ENCODE measurements at places on chromosomes 5 and 9.

DNA sequence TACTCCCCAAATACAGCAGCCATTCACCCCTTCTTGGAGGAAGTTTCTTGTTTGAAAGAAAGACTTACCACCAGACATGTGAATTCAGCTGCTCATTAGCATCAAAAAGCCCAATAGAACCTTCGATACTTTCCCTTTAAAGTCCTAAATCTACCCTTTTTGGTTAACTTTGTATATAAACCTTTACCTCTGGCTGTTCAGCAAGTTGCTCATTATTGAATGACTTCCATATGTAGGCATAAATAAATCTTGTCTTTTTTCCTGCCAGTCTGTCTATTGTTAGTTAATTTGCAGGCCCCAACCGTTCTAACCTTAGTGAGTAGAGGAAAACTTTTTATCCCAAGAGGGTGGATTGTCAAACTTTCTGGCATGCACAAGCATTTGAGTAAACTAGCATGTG lies 27.9 kb upstream of the FBXL17 start:
- DNase-seq = no peak

GRCh38 chr5:120055858-120056257 lies 408.2 kb upstream of the PRR16 start:
- no peak for DNase-seq

DNA sequence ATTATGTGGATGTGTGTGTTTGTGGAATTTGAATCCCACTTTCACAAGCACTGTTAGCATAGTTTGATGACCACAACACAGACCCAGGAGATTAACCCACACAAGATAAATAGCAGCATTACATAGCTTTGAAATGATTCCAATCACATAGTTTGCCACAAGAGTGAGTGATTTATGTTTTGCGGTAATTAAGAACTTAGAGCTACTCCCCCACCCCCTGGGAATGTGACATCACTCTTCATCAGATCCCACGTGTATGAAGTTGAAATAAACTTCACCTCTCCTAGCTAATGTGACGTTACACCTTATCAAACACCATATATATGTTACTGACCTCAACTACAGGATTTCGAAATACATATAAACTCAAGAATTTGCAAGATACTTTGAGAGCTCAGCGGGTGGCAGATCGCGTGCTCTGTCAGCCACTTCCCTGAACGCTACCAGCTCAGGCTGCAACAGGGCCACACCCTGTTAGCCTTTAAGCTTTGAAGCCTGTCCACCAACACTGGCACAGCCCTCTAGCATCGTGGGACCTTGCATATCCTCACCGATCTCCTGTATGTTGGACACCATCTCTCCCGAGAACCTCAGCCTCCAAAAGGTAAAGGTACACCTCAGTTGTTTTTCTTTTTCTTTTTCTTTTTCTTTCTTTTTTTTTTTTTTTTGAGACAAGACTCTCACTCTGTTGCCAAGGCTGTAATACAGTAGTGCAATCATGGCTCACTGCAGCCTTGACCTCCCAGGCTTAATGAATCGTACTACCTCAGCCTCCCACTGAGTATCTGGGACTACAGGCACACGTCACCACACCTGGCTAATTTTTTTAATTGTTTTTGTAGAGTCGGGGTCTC lies 1.7 kb upstream of the AGTPBP1 start:
- no peak for DNase-seq

DNA sequence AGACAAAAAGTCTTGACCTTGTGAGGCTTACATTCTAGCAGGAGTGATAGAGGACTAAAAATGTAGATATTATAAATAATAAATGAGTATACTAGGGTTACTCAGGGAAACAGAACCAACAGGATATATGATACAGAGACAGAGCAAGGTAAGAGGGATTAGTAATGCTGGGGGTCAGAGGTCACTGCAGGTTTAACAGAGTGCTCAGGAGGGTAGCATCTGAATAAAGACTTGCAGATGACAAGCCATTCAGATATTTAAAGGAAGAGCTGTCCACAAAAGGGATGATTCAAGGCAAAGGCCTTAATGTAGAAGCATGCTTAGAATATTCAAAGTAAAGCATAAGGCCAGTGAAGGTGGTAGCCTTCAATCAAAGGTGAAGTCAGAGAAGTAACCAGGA lies 65.6 kb upstream of the SEMA6A start:
- no peak for DNase-seq

DNA sequence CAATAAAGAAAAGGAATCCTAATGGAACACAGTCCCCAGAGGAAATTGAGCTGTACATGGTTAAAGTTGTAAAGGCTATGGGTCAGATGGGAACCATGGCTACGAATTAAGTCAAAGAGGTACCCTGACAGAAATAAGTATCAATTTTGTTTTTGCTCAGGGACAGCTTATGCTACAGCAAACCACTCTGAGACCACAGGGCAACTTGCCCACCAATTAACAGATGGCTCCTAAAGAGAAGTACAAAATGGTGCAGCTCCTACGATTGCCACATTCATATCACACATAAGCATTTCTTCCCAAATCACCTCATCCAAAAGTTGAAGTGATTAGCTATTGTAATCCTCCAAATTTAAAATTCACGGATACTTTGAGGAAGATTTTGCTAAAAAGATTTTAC lies 83.0 kb downstream of the ELAVL2 start:
- no peak for DNase-seq

GRCh38 chr5:134577022-134577795 lies 51.7 kb downstream of the JADE2 start:
- no peak for DNase-seq

DNA sequence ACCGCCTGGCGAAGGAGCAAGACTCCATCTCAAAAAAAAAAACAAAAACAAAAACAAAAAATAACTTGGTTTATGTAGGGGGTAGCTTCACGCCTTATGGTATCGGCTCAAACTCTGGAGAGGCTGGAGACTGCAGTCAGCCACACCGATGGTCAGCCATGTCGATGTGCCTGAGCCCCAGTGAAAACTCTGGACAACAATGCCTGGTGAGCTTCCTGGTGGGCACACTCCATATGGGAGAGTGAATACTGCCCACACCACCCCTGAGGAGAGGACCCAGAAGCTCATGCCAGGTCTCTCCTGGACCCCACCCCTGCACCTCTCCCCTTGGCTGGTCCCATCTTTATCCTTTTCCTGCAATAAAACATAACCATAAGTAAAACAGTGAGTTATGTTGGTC lies 19.6 kb downstream of the IPPK start:
- no peak for DNase-seq

DNA sequence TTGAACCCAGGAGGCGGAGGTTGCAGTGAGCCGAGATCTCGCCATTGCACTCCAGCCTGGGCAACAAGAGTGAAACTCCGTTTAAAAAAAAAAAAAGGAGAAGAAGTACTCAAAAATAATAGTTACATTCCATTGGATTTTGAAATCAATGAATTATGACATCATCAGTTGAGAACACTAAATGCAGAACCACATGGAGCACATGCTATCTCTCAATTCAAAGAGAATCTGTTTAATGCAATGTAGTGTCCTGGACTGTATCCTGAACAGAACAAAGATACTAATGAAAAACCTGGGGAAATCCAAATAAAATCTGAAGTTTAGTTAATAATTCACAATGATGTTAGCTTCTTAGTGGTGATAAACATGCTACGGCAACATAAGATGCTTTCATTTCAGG lies 20.3 kb downstream of the CDC14B start:
- DNase-seq = no peak
